GM23338 (cell line): ENCODE measurements at places on chromosomes 16 and 17. TPM values are rescaled to one million over a fixed set of nuclear protein-coding genes. Genes with fewer than 3 reads are reported as not detected.

GRCh38 chr16:8845699-8846298 lies 23.0 kb downstream of the CARHSP1 start:
- DNase-seq = no peak

The TAC4 gene
- total RNA-seq = not detected in 2 replicates

The ATP2A1 gene
- 0.08 and 0.73 TPM in 2 replicates for total RNA-seq

DNA sequence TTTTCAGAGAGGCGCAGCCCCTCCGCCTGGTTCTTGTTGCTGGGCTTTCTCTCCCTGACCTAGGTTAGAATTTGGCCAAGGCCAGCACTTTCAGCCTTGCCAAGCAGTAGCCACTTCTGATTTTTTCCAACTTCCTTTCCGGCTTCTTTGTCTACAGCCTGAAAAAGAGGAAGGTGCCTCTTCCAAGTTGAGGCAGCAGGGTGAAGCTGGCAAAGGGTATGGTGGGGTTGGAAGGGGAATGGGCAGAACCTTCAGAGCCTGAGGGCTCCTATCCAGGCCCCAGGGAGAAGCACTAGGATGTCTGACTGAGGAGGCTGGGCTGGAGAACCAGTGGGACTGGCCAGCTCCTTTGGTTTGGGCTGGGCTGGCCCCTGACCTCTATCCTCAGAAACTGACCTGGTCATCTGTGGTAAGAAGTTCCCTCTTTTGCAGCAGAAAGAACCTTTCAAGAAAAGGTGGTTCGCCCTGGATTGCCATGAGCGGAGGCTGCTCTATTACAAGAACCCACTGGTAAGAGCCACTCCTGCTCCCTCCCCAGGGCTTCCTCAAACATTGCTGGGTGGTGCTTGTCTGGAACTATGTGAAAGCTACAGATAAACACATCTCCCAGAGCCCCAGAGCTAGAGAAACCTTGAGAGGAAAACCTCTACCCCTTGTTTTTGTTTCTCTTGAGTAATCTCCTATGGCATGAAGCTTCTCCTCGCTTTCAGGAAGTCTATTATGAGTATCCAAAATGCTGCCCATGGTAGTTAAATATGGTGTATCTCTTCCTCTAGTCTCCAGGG lies 16.6 kb upstream of the RNF135 start:
- DNase-seq = no peak

DNA sequence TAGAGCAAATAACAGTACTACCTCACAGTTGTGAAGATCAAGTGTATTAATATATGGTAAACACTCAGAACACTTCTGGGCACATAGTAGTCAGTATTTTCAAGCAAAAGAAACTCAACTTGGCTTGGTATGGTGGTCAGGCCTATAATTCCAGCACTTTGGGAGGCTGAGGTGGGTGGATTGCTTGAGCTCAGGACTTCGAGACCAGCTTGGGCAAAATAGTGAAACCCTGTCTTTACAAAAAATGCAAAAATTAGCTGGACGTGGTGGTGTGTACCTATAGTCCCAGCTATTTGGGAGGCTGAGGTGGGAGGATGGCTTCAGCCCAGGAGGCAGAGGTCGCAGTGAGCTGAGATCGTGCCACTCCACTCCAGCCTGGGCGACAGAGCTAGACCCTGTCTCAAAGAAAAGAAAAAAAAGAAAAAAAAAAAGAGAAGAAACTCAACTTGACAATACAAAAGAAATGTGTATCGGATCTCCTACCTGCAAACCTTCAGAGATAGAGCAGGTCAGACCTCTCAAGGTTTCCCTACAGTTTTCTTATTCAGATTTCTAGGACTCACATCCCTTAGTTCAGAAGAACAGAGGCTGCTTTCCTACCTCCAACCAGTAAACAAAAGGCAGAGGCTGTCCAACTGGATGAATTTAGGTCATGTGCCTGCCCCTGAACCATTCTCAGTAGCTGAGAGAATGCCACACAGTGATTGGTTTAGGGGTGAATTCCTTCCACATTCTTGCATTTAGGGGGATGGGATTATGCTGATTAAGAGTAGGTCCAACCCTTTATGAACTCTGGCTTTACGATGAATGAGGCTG lies 1.7 kb upstream of the KPNA2 start:
- DNase-seq = peak; percentile 98

GRCh38 chr17:73390221-73390620 lies 78.4 kb upstream of the CDC42EP4 start:
- no peak for DNase-seq

The TOM1L2 gene
- 3.0 and 3.3 TPM in 2 replicates for total RNA-seq

DNA sequence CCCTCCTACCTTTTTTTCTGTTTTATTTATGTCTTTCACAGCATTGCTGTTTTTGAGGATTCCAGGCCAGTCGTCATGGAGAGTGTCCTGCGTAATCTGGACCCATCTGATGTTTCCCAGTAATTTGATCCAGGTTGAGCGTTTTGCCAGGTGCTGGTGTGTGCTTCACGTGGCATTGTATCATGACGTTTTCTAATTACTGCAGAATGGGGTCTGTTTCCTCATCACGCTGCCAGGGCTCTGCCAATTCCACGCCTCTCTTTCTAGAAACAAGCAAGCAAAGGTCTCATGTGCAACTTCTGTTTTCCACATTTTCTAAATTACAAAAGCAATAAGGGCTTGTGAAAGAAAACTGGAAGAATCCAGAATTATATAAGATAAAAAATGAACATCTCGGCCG lies 28.3 kb upstream of the BHLHA9 start:
- DNase-seq = no peak

- peak; percentile 71 for DNase-seq
These were observed 914 bp downstream of the MAP1LC3B start for GRCh38 chr16:87392821-87393679.

DNA sequence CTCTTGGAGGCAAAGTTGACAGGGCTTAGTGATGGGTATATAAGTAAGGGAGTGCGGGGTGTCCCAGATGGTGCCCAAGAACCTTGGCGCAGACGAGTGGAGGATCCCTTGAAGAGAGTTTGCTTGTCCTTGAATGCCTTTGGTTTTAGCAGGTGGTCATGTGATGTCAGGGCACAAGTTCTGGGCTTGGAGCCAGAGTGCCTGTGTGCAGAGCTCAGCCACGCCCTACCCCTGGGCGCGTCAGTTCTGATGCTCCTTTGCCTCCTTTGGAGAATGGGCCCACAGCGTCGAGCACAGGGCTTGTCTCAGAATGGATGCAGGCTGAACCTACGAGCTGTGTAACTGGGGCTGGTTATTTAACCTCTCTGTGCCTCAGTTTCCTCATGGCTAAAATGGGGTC lies 412.2 kb upstream of the EEF2KMT start:
- DNase-seq = no peak

The CCDC154 gene
- not detected in 2 replicates for total RNA-seq

The SEPTIN1 gene
- total RNA-seq = 0.21 and 0.35 TPM in 2 replicates

The C17orf100 gene
- total RNA-seq = 1.7 and 2.7 TPM in 2 replicates

The TEX14 gene
- 0.78 and 0.80 TPM in 2 replicates for total RNA-seq

- DNase-seq = no peak
These were observed 1.8 kb upstream of the ADAT1 start for GRCh38 chr16:75624921-75625334.

DNA sequence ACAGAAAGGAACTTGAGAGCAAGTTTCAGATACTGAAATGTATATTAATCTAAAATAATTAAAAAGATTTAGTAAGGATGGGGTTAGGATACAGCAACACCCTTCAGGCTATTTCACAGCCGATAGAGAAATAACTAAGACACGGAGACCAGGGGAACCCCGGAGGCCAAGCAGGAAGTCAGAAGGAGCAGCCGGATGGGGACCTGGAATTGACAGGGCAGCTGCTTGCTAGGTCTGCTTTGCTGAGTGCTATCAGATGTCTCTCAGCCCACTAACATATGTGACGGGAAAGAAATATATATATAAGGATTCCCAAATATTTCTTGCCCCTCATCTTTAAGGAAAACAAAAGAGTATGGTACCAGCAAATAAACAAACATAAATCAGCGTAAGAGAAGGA lies 154.1 kb upstream of the CDH5 start:
- peak; percentile 8 for DNase-seq

GRCh38 chr17:1077986-1078711 lies 81.2 kb downstream of the TIMM22 start:
- DNase-seq = peak; percentile 51

The SRCIN1 gene
- total RNA-seq = 1.3 and 2.2 TPM in 2 replicates

DNA sequence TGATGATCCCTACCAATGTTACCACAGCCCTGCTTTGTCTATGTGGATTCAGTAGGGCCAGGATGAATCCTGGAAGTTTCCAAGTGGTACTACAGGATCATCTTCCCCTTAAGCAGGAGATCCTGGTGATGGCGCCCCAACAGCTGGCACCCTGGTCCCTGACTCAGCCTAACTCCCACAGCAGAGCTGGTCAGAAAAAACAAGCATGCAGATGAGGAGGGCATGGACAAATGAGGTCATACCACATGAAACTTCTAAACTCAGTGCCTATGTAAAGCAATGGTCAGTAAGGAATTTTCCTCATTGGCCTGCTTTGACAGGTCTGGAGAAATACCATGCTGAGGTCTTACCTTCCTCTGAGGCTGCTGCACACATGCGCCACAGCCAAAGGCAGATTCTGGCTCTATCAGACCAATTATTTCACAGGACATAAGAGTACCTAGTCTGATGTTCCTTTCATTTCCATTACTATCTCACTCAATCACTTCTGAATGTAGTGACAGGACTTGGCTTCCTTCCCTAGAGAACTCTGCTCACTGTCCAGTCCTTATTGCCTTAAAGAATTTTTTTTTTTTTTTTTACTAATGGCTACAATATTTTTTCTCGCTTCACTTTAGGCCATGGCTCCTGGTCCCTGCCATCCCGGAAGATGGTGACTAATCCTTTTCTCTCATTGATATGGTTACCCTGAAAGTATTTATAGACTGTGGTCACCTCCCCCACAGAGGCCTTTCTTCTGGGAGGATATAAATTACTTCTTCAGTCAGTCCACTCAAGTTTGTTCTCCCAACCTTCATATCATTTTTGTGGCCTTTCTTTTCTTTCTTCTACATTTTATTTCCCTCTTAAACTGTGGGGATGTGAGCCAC lies 525.2 kb upstream of the PSMD7 start:
- no peak for DNase-seq

DNA sequence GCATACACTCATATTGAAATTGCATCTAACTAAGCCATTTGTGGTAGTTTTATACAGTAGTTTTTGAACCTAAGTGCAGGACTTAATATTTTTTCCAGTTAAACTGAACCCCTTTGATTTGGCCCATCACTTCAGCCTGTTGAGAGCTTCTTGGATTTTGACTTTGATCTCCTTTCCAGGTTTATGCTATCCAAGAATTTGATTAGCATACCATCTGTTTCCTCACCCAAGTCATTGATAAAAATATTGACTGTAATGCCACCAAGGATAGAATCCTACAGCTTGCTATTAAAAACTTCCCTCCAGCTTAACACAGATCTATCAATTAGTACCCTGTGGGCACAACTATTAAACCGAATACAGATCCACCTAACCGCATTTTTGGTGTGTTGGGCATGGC lies 7.2 kb downstream of the TMEM94 start:
- no peak for DNase-seq

DNA sequence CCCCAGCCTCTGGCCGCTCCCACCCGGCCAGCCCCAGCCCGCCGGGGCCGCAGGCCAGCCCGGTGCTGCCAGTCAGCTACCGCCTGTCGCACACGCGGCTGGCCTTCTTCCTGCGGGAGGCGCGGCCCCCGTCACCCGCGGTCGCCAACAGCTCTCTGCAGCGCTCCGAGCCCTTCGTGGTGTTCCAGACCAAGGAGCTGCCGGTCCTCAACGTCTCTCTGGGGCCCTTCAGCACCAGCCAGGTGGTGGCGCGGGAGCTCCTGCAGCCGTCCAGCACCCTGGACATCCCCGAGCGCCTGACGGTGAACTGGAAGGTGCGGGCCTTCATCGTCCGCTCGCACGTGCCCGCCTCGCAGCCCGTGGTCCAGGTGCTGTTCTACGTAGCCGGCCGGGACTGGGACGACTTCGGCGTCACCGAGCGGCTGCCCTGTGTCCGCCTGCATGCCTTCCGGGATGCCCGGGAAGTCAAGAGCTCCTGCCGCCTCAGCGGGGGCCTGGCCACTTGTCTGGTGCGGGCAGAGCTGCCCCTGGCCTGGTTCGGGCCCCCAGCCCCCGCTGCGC lies 46.8 kb downstream of the TMEM132E start:
- peak; percentile 63 for DNase-seq

GRCh38 chr17:21389394-21389793 lies 13.2 kb downstream of the KCNJ12 start:
- no peak for DNase-seq

DNA sequence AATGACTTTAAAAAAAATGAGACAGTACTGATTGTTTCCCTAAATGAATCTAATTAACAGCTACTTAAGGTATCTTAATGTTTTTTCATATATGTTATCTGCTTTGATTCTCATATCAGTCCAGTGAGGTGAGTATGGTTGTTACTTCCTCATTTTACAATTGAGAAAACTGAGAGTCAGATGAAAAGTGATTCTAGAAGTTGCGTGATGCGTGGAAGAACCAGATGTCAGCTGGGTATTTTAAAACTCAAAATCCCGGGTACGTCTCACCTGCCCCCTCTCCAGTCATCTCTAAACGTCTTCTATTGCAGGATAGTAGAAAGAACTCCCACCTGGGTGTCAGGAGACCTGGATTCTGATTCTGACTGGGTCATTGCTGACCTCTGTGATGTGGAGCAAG lies 89.2 kb downstream of the MAP2K6 start:
- no peak for DNase-seq

The TLE7 gene
- 2.5 and 4.2 TPM in 2 replicates for total RNA-seq
